ENCODE measurements at places on chromosomes 12 and 14. TPM values are rescaled to one million over a fixed set of nuclear protein-coding genes. Genes with fewer than 3 reads are reported as not detected.

Gene FOXN4
- total RNA-seq: not detected

Gene BDKRB1
- total RNA-seq: 10.3 TPM

DNA sequence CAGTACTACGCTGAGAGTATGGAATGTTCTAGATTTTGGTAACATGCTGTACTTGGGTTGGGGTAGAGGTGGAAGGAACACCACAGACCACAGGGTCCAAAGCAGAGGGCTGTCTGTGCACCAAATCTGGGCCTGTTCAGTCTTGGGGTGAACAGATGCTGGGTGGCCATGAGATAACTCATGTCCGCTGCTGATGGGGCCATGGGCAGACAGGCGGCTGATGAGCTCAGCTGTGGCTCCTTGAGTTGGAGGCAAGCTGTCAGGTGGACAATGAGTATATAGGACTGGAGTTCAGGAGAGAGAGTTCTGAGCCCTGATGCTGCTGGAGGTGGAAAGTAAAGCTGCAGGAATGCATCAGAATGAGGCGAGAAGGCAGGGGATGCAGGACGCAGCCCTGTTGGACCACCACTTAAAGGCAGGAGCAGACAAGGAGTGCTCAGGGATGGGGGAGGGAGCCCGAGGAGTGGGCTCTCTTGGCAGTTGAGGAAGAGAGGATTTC is 6.2 kb downstream of the SMIM41 start:
- DNase-seq: no peak

GRCh38 chr12:106135075-106135474 is 3.7 kb downstream of the NUAK1 start:
- DNase-seq: no peak

DNA sequence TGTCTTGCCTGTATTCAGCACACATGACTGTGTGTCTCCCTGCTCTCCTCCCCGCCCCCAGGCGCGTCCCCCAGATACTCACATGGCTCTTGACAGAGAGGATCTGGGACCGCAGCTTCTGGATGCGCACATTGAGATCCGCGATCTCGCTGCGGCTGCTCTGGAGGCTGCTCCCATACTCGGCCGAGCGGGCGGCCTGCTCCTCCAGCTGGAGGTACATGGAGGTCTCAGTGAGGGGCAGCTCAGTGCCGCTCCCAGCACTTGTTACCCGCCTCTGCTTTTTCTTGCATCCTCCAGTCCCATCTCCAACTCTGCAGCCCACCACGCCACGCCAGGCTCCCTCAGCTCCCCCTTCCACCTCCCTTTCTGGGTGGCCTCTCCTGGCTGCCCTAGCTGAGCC is 18.9 kb downstream of the KRT80 start:
- no peak for DNase-seq

- no peak for DNase-seq
These were observed 116.5 kb downstream of the RFLNA start for GRCh38 chr12:124411281-124411878.

DNA sequence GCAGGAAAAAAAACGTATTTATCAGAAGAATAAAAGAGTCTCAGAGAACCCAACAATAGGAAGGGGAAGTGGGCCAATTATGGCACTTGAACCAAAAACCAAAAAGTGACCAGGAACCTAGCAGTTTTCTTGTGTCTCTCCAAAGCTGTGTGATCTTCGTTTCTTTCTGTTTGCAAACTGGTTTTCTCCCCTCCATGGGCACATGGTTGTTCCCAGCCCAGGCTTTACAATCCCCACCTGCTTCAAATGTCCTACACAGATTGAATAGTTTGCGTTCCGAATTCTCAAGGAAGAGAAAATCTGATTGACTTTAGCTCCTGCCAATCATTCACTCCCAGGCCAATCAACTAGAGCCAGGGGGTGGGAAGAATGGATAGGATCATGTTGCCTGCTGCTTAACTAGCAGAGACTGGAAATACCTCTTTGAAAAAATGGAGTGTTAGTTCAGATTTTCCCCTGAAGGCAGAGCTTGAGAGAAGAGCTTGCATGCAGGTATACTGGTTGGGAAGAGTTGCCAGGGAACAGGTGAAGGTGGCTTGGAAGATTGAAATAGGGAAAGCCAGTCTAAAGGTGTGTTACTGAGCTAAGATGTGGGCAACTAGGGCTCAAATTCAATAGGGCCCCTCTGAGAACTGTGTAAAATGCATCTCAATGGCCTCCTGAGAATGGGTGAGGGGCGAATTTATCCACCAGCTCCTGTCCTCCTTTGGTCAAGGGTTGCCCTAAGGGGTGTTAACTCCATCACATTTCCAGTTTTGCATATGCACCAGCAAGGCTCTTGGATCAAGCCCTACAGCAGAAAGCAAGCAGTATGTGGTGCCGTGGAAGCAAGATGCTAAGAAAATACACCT is 106.4 kb upstream of the SRRM4 start:
- DNase-seq: no peak
